SW480 (cell line): ENCODE measurements at places on chromosomes 2 and 18.

DNA sequence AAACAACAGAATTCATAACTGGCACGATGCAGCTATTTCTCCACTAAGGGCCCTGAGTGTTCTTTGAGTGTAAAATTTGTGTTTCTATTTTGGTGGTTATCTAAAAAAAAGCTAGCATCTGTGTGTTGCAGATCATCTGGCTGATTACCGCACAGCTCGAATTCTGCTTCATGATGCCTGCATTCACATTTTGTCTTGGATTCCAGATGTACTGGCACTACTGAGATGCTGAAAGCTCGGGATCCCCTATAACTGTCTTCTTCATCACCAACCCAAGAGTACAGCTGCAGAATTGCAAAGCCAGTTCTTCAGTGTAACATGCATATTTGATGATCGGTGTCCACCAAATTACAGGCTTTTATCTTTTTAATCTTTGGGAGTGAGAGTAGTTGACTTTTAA lies 51.6 kb upstream of the ZNF532 start:
- DNase-seq: no peak

- DNase-seq: no peak
These were observed 266.5 kb downstream of the KLHL29 start for GRCh38 chr2:23651187-23652080.

DNA sequence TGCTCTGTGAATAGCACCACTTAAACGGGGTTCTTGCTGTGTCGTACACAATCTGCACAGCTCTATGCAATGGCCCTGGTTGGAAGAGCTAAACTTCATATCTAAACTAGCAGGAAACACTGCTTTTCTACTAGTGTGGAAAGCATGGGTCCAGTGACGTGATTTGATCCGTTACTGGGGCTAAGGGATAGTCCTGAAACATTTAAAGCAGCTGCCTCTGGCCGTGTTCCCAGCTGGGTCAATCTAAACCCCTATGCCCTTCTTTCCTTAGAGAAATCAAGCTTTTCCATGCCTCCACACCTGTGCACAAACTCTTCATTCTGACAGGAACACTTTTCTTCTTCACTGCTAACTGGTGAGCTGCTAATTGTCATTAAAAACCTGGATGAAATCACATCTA lies 5.4 kb upstream of the IGFBP5 start:
- no peak for DNase-seq

DNA sequence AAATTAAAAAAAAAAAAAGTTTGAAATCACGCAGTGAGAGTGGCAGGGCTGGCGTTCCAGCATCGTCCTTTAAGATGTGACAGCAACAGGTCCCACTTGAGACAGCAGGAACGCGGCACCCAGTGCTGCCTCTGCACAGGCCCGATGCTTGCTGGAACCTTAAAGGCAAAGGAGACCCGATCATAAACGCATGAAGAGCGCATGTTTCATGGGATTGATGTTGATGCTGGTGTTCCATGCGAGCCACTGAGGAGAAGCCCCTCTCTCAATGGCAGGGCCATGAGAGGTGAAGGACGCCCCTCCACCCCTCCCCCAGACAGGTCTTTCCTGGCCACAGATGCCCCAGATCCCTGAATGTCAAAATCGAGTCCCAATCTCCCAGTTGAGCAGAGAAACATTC lies 17.9 kb upstream of the ALPI start:
- no peak for DNase-seq

- no peak for DNase-seq
These were observed 57.4 kb downstream of the SP100 start for GRCh38 chr2:230473378-230473777.

DNA sequence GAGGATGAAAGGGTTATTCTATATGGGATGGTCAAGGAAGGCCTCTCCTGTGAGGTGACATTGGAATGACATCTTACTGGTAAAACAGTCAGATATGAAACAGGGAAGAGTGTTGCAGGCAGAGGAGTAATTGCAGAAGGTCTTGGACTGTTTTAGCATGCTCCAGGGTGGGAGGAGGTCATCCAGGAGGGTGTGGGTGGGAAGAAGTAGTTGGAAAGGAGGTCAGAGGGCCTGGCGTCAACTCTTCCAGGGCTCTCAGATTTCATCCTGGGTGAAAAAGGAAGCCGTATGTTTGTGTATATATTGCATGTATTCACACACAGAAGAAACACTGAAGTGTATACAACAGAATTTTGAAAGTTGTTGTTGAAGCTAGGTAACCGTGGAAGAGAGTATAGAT lies 48.2 kb downstream of the ATP9B start:
- DNase-seq: no peak

GRCh38 chr18:46333431-46334135 lies 229.4 kb downstream of the HAUS1 start:
- DNase-seq: no peak

- no peak for DNase-seq
These were observed 60.8 kb downstream of the NPAS2 start for GRCh38 chr2:100880730-100881129.

- DNase-seq: no peak
These were observed 199.7 kb downstream of the MYO3B start for GRCh38 chr2:170377500-170378207.

DNA sequence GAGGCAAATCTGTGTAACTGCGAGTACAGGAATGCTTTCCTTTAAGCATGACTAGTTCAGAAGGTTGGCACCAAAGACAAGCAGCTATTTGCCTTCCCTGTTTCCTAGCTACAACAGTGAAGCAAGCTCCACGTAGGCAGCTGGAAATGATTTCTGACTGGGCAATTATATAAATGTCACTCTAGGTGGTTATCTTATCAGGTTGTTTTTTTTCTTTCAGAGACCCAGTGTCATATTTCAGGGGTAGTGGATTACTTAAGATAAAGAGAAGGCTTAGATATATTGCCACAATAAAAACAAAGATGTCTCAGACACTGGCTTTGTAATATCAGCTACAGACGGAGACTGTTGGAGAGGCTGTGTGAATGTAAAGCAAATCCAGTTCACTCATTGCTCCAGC lies 748.9 kb upstream of the NXPH2 start:
- DNase-seq: no peak

DNA sequence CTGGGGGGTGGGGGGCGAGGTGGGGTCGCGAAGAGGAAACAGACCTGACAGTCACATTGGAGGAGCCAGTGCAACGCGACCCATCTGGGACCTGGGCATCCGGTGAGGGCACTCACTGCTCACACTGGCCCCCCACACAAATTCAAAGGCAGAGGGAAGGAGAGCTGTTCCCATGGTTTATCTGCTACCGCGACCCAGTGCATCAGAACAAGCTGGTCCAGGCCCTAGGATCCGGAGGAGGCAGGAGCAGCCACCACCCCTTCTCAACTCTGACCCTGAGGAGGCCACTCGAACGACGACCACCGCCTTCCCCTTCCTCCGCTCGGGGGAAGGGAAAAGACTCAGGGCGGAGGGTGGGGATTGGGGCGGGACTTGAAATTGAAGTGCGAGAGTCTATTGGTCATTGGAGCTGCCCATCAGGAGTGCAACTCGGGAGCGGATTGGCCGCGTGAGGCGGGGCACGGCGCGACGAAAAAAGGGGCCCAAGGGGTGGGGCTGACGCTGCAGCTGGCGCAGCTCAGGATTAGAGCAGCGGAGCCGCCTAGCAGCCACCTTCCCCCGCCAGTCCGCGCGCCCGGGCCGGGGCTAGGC lies at the start of gene CDK5R2:
Gene CDK5R2 (plus strand): TSS at position 526 of the 591 bp plus-strand sequence. CDS start 155 bp downstream, outside the sequence.
- DNase-seq: peak; percentile 81

- no peak for DNase-seq
These were observed 28.9 kb downstream of the ADI1 start for GRCh38 chr2:3490191-3491170.

- DNase-seq: no peak
These were observed 63.5 kb downstream of the CDH2 start for GRCh38 chr18:28113271-28114029.

DNA sequence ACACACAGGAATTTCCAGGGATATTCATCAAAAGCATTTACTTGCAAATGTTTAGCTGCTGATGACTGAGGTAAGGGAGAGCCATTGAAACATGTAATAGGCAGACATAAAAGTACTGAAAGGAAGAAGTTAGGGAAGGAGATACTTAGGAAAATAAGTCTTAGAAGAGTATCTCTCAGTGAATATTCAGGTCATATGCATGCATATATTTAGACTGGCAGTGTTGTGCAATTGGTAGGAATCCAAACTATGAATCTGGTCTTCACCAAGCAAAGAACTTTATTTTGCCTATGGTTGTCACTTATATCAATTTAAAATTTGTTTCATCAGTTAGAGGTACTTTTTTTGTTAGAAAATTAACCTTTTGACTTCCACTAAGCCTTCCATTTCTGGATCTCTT lies 1490.7 kb downstream of the SUCLG1 start:
- DNase-seq: no peak

GRCh38 chr2:55063226-55063625 lies 13.0 kb upstream of the RTN4 start:
- no peak for DNase-seq

GRCh38 chr2:216246766-216247165 lies 125.5 kb downstream of the MARCHF4 start:
- DNase-seq: no peak
